ENCODE measurements at places on chromosomes 6 and 20.
A peak's percentile ranks its signal among the peaks of the same experiment; 100 is the strongest.

DNA sequence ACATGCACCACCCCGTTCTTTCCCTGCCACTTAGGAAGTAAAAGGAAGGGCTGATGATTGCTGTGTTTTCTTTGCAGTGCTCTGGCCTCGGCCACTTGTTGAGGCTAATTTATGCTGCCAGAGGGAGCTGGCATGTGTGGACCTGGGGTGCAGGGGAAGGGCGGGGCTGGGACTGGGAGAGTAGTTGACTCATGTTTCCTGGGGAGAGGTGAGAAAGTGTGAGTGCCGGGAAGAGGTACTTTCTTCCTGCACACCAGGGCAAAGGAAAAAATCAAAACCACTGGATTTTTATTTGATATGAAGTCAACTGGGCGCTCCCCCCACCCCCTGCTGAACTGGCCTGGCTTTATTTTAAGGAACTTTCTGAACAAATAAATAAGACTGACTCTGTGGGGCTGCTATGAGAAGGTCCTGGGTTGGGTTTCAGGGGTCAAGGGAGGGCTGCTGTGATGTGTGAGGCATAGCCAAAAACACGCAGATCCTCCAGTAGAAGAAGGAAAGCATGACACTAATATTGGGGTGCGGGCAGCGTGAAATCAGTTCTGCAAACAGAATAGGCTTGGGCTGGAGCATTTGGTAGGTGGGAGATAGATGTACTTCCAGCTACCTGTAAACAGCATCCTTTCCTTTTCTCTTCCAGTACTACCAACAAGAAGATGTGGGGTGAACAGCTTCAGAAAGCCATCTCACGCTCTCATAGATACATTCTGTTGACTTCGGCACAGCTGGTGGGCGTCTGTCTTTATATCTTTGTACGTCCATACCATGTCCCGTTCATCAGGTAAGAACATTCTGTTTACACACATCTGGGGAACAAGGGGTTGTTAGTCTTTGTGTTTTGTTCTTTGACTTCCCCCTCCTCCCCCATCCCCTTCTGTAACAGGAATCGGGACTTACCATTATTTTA is 87.5 kb downstream of the SYNJ2 start:
- no peak for DNase-seq

DNA sequence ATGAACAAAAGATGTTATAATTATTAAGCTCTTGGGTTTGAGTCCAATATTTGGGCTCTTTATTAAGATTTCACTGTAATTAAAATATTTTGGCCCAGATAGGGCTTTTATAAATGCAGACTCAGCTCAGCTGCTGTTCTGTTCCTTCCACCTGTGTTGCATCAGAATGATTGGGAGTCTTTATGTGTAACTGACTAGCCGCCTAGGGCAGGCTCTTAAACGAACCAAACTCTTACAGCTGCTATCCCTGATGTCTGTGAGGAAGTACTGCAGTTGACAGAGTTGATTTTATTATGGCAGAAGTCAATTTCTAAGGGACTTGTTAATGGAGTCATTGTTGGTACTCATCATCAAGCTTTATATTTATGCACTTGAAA is 144.7 kb downstream of the MYO6 start:
- DNase-seq, result peak; percentile 2

GRCh38 chr6:97632341-97632740 is 349.3 kb upstream of the MMS22L start:
- DNase-seq, result no peak

DNA sequence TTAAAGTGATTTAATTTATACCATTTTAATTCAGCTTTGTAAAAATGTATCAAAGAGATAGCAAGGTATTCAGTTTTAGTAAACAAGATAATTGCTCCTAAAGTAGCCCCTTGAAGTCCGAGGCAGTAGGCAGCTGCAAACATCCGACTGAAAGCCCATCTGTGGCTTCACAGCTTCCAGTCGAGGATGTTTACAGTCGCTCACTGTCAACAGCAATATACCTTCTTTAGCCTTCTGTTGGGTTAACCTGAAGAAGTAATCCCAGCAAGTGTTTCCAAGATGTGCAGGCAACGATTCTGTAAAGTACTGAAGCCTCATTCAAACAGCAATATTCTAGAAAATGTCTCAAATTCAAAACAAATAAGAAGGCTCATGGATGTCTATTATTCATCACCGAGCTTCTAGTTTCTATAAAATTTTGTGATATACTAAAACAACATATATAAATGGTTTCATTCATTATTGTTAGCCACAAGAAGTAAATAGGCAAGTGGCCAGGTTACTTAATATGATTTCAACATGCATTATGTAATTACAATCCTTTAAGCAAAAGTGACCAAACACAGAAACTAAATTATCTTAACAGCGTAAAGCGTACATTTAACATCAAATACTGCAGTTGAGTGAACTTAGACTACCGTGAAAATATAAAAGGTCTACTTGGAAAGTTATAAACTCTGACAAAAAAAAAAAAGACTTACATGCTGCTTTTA is 115.0 kb downstream of the OGFRL1 start:
- DNase-seq, result no peak

- DNase-seq, result no peak
Measured at GRCh38 chr20:23020230-23021018, 14.7 kb upstream of the SSTR4 start.

GRCh38 chr6:50843842-50844241 is 25.2 kb downstream of the TFAP2B start:
- DNase-seq, result no peak

GRCh38 chr20:63464289-63464635 is 8.2 kb downstream of the KCNQ2 start:
- DNase-seq, result no peak

GRCh38 chr6:84581494-84582259 is 182.7 kb downstream of the TBX18 start:
- no peak for DNase-seq

- no peak for DNase-seq
Measured at GRCh38 chr20:55417836-55418235, 587.5 kb downstream of the CBLN4 start.

DNA sequence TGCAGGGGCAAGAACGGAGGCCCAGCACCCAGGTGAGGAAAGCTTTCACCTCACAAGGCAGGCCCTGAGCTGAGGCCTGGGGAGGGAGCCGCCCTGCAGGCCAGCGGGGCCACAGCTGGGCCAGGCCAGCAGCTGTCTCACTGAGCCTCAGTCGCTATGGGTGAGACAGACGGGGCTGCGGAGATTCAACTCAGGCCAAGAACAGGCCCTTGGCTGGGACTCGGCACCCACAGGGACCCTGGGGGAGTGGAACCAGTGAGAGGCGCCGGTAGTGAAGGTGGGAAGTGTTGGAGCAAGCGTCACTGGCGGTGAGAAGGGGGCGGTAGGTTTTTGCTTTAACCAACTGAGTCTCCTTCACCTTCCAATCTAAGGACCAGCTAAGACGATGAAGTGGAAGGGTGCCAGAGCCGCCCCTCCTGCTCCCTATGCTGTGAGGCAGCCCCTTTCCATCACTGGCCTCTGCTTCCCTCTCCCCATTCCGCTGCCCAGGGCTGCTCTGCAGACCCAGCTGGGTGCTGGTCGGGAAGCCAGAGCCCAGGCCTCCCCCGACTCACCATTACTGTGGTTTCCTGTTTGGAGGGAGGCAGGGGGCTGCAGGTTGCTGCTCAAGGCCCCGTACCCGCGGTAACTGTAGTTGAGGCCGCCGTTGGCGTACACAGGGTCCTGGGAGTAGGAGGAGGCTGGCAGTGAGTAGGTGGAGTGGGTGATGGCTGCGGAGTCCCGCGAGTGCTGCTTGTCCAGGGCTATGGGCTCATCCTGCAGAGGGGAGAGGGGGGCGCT is 93.7 kb downstream of the ASXL1 start:
- no peak for DNase-seq

- DNase-seq, result no peak
Measured at GRCh38 chr20:24521032-24521431, 51.6 kb downstream of the SYNDIG1 start.

- no peak for DNase-seq
Measured at GRCh38 chr6:38827024-38827423, 111.9 kb downstream of the DNAH8 start.

DNA sequence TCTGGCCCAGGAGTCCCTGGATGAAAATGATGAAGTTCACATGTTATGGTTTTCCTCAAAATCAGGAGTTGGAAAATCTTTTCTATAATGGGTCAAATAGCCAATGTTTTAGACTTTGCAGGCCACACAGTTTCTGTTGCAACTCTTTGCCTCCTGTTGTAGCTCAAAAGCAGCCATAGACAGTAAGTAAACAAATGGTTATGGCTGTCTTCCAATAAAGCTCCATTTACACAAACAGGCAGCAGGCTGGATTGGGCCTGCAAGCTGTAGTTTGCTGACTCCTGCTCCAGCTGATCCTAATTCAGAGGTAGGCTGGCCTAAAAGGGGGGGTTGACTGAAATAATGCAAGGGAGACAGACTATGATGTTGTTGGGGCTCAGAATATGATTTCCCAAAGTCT is 33.0 kb downstream of the METTL24 start:
- no peak for DNase-seq

- DNase-seq, result no peak
Measured at GRCh38 chr6:66896415-66896814, 1189.4 kb upstream of the EYS start.

DNA sequence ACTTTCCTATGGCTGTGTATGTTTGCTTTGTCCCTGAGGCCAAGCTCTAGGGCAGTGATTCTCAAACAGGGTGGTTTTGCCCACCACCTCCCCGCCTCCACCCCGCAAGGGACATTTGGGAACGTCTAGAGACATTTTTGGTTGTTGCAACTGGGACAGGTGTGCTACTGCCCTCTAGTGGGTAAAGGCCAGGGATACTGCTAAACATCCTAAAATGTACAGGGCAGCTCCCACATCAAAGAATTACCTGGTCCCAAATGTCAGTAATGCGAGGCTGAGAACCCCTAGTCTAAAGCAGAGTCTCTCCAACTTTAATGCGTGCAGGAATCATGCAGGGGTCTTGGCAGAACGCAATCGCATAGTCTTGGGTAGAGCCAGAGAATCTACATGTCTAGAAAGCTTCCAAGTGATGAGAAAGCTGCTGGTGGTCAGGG is 5.1 kb downstream of the KCNS1 start:
- peak; percentile 56 for DNase-seq

DNA sequence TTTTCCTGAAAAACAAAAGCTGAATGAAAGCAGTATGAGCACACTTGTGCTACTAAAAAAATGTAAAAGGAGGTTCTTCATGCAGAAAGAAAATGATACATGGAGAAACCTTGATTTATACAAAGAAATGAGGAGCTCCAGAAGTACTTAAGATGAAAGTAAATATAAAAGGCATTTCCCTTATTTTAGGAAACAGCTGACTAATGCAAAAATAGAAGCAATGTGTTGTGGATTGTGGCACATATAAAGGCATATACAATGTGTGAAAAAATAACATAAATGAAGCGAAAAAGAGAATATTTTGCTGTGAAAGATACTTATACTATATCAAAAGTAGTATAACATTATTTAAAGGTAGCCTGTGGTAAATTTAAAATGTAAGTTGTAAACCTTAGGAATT is 41.2 kb upstream of the PHIP start:
- DNase-seq, result no peak
